ENCODE measurements at places on chromosomes 3 and 15. TPM values are rescaled to one million over a fixed set of nuclear protein-coding genes. Genes with fewer than 3 reads are reported as not detected.

DNA sequence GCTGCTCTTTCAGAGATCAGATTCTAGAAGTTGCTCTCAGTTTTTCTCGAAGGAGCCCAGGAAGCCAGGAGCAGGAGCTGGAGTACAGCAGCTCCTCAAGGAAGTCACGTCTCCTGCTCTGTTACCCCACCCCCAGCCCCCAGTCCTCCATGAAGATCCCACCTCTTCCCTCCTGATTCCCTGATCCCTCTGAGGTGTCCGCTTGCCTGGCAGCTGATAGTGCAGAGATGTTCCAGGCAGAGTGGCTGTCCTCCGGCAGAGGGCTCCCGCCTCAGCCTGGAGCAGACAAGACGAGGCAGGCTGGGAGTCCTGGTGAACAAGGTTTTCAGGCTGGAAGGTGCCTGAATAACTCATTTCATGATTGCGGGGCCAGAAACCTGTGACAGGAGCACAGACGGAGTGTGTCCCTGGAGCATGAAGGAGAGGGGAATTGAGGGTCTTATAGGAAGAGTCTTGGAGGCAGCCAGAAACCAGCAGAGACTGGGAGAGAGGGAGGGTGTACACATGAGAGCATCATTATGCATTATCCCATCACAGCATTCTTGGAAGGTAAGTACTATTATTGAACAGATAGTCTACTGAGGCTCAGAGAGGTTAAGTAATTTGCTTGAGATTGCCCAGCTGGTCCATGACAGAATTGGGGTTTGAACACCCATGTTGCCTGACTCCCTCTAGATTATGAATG is 1.2 kb downstream of the HRH1 start:
- DNase-seq = peak; percentile 94

- no peak for DNase-seq
Measured at GRCh38 chr15:90348456-90348855, 3.6 kb upstream of the ZNF774 start.

DNA sequence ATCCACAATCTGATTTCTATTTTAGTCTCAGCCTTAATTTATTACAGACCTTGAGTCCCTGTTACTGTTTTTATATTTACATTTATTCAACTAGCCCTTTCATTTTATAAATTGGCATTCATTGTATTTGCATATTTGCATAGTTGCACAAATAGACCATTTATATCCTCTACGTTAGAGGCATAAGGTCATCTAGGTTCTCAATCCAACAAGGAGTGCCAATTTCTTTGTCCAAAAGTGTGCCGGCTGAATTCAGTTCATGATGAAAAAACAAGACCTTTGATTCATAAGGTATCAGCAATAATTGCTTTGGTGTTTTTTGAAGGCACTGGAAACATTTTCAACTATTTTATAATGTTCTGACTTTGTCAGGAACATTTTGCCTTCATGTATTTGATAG is 33.9 kb upstream of the NANOGP8 start:
- no peak for DNase-seq

- DNase-seq = no peak
Measured at GRCh38 chr15:78840661-78841375, 29.6 kb upstream of the ADAMTS7 start.

- no peak for DNase-seq
Measured at GRCh38 chr3:159950156-159950898, 38.3 kb upstream of the IL12A start.

GRCh38 chr3:16908896-16909295 is 24.1 kb downstream of the PLCL2 start:
- no peak for DNase-seq

DNA sequence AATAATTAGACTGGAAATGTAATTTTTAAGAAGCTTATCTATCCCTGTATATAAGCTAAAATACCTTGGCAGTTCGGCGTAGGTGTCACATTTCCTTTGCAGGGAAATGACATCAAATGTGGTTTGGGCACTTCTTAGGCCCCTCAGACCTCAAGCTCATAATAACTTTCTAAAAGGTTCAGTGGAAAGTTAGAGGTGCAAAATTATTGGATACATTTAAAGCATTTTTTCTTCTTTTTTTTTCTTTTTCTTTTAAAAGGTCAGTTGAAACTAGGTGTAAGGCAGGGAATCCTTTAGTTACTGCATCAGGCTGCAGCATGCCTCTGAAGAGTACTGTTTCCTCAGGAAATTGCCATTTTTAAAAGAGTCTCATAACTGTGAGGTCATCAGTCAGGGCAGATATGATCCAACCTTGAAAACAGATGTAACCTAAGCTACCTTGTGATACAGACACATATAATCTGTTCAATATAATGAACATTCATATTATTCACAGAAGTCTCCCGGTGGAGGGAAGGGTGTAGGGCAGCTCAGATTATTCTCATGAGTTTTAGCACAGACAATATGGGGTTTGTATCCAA is 4.8 kb downstream of the SACM1L start:
- no peak for DNase-seq

GRCh38 chr3:129439226-129439816 is 427 bp downstream of the MBD4 start:
- peak; percentile 89 for DNase-seq

The PAQR5 gene
- total RNA-seq = 16.4 TPM

The GXYLT2 gene
- total RNA-seq = 0.72 TPM

DNA sequence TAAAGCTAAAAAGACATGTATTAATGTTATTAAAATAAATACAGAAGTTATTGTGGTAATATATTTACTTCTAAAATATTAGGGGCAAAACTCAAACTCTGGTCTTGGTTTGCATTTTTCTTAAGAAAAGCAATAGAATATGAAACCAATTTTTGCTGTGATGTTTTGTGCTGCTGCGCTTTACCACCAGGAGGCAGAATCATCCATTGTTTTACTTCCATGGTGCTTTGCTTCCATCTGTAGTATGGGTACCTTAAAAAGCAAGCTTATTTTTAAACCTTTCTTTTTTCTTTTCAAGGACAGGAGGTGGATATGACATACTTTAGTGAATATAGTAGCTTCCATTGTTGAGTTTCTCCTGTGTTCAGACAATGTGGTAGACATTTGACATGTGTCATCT is 46.6 kb upstream of the MRPL3 start:
- no peak for DNase-seq

- DNase-seq = no peak
Measured at GRCh38 chr3:54861248-54862067, 66.4 kb downstream of the LRTM1 start.

- no peak for DNase-seq
Measured at GRCh38 chr3:48952510-48953118, 34.0 kb downstream of the ARIH2 start.

- DNase-seq = no peak
Measured at GRCh38 chr3:101703169-101703568, 16.7 kb upstream of the RPL24 start.

DNA sequence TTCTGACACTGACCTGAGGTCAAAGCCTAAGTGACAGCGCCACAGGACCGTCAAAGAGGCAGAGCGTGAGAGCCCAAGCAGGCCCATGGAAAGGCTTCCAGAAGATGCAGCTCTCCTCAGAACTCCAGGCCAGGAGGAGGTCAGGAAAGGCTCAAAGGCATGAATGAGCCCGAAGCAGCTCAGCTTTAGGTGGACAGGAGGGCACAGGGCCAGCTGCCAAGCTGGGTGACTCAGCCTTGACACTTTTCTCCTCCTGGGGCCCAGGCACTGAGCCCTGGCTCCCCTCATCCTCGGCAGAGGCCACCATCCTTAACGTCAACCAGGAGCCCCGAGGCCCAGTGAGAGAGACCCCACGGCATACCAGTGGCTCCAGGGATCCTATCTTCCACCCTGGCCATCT is 62.9 kb downstream of the ADCY5 start:
- no peak for DNase-seq

DNA sequence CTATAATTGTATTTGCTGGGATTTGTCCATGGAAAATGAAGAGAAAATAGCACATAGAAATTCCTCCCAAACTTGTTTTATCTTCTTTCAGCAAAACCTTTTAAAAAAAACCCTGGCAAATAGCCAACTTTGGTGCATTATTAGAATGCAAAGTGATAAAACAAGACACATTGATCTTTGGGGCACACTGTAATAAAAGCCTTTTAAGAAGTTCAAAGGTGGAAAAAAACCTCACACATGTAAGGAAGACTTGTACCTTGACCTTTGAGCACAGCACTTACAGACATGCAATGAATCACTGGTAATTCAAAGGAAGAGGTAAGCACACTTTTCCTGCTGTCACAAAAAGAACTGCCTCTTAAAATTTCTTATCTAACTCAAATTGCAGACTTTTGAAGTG is 8.0 kb upstream of the MORC1 start:
- DNase-seq = no peak

The HTR3E gene
- not detected for total RNA-seq

DNA sequence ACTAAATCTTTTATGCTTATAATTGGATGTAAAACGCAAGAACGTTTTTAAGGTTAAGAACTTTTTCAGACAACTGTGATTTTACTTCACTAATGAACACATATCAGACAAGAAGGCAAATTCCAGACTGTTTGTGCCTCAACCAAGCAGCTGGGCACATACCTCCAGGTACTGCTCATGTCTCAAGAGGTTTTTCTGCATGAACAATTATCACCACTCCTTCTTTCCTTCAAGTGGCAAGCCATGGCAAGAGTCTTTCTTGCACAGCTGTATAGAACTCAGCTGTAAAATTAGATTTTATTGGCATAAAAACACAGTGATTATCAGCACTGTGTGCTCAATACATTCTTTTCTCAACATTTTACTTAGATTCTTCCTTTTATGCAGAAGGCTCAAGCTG is 64.3 kb downstream of the FNDC3B start:
- DNase-seq = no peak
